Dorsolateral prefrontal cortex (tissue), 122 donors: ENCODE measurements at places on chromosomes 4 and X. TPM values are rescaled to one million over a fixed set of nuclear protein-coding genes. Genes with fewer than 3 reads are reported as not detected.

DNA sequence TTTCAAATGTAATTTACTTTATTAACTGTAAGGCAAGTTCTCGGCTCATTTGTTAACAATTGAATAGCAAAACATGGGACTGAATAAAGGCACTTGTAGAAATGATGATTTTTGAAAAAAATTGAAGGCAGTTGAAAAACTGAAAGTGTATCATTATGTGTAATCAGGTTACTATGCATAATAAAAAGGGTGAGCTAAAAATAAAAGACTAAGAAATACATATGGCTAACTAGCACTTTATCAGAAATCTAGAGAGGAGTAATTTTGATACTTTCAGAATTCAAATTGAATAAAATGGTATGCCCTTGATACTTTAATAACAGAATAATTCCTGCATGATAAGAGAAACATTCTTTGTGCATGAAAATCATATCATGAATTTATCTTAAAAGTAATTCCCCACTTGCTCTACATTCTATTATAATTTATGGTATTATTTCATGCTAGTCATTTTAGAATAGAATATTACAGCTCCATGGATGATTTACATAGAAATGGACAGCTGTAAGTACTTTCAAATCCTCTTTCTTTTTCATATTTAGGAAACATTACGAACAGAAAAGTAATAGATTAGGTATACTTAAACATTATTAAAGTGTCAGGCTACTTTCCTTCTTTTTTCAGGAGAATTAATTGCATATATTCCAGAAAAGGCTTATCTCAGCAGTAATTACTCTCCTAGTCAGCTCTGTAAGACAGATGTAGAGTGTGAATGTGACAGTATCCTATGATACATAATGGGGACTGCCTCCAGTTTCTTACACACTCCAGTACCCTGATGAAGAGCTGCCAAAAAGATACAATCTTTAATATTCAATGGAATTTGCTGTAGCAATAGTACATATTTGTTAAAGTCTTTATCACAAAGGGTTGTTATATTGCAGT lies 697.3 kb downstream of the CCSER1 start:
- DNase-seq: no peak

- no peak for DNase-seq
These were observed 47.0 kb downstream of the ASIC5 start for GRCh38 chr4:155819066-155819465.

DNA sequence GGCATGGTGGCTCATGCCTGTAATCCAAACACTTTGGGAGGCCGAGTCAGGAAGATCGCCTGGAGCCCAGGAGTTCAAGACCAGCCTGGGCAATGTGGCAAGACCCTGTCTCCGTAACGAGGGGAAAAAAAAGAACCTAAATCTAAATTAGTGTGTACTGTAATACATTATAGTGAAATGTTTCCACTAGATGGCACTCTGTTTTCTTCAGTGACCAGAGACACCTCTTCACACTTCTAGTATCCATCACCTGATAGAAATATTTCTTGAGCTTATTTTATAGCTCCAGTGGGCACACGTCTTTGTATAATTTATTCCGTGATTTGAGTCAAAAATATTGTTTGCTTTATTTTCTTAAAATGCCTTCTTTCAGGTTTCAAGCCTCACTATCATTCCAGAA lies 600.9 kb upstream of the DIPK2B start:
- DNase-seq: no peak

- no peak for DNase-seq
These were observed 40.5 kb downstream of the CASP6 start for GRCh38 chr4:109662771-109663170.

GRCh38 chr4:17964576-17964975 lies 57.0 kb downstream of the LCORL start:
- no peak for DNase-seq

DNA sequence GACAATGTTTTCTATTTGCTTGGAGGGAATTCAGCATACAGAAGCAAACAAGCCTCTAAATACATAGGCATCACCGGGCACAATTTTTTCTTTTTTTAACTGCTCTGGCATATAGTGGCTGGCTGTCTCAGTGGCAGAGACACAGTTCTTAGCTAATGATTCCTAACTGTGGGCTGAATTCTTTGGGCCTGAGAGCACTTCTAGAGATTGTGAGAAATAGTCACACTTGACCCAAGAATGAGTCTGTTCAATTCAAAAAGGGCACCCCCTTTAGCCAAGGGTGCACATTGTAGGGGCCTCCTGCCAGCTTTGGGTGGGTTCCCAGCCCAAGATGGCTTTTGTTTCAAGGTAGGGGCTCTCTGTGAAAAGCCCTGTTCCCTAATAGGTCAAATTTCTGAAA lies 345.7 kb downstream of the ARHGAP10 start:
- DNase-seq: no peak

GRCh38 chr4:20264688-20265087 lies 13.0 kb downstream of the SLIT2 start:
- no peak for DNase-seq

DNA sequence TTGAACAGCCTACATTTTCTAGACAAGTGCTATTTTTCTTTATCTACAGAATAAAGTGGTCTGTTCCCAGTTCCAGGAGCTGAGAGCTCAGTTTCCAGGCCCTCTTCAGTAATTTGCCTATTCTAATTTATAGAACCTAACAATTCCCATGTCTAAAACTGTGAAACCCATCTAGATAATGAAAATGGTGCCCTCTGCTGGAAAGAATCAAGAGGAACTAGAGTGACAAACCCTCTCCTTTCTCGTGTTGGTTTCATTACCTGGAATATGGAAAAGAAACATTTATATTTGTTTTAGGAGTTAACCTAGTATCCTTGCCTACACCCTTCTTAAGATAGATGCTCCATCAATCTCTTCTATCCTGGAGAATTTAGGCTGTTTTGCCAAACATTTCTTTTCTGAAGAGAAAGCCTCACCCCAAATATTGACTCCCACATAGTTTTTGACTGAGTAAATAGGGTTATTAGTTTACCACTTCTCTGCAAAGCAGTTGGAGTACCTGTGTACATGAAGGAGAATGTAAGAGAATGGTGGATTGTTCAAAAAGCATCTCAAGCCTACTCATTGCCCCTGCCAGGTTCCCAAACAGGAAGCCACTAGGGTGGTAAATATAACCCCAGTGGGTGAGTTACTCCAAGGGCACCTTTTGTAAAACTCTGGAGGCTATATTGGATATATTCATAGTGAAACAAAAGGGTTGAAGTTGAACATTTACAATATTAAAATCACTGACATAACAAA lies 121.6 kb downstream of the RASL11B start:
- DNase-seq: peak; percentile 37

DNA sequence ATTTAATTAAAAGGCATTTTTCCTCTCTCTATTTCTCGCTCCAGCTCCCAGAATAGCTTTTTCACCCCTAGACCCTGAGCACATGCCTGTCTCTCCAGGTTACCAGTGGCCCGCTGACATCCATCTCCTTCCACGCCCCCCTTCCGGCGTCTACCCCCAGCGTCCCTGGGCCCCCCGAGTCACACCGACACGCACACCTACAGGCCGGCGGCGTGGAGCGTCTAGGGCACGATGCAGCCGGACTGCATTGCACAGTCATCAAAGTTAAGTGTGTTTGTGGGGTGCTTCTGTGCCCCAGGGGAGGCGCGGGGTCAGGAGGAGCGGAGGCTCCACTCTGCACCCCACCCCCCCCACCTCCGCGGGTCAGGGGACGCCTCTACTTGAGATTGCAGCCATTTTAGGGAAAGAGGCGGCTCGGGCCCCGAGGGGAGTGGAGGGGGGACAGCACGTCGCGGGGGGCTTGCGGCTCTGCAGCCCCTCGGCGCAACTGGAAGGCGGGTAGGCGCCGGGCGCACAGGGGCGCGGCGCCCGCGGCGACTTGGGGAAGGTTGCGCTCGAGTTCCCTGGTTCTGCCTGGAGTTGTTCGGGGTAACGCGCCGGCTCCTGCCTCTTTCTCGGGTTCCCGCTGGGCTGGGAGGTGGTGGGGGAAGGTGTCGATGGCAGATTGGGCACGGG lies 112.7 kb downstream of the DHX15 start:
- DNase-seq: peak; percentile 27

TCP11X2 gene
- total RNA-seq: not detected

- DNase-seq: no peak
These were observed 2152.9 kb downstream of the ARAP2 start for GRCh38 chr4:34091451-34091850.

GRCh38 chrX:113919387-113919786 lies 664.5 kb upstream of the HTR2C start:
- DNase-seq: no peak

DNA sequence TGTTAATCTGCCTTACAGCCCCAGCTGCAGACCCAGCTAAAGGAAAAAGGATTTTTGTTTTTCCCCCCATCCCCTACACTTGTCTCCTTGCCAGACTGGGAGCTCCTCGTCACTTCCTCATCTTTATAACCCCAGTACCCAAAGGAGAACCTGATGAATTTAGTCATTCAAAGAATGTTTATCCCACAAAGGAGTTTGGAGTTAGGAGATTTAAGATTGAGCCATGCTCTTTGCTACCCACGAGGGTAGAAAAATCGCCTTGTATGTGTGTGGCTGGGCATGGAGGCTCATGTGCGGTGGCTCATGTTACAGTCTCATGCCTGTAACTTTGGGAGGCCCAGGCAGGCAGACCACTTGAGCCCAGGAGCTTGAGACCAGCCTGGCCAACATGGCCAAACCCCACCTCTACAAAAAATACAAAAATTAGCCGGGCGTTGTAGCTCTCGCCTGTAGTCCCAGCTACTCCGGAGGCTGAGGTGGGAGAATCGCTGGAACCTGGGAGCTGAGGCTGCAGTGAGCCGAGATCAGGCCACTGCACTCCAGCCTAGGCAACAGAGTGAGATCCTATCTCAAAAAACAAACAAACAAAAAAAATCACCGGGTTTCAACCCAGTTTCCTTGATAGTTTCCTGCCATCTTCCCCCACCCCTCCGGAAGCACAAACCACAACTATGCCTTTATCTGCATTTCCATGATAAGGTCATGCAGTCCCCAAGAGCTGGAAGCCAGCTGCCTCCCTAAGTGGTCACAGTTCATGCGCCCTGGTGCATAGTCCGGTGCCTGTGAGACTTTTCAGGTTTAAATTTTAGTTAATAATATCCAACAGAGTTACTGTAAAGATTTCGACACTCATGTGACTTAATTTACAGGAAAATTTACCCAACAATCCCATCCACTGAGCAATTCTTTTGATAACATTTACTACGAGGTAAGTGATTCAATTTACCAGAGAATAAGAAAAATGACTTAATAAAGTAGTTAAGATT lies 1.5 kb downstream of the CFAP97 start:
- no peak for DNase-seq

LONRF3 gene
- 5.2 TPM for total RNA-seq
